ENCODE measurements at places on chromosomes 16 and 17.

DNA sequence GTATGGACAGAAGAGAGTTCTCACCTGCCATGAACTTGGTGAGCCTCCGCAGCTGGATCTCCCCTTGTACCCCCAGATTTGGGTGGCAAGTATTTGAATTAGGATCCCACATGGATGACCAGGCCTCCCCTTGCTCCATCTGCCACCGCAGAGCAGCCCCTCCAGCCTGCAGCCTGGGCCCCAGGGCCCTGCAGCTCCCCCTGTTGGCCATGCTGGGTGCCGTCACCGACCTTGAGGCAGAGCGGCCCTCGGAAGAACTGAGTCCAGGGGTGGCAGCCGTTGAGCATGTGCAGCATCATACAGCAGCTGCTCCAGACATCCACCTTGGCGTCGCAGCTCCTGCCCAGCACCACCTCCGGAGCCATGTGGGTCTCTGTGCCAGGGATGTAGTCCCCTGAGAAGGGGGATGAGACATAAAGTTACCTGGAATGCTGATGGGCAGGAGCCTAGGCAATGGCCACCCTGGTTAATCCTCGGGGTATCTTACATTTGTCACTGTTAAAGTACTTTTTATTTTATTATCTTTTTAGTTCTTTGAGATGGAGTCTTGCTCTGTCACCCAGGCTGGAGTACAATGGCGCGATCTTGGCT is 9.0 kb upstream of the SPATA32 start:
- peak; percentile 37 for DNase-seq

- DNase-seq = no peak
Observed at GRCh38 chr17:83152745-83153611, 73.6 kb downstream of the METRNL start.

DNA sequence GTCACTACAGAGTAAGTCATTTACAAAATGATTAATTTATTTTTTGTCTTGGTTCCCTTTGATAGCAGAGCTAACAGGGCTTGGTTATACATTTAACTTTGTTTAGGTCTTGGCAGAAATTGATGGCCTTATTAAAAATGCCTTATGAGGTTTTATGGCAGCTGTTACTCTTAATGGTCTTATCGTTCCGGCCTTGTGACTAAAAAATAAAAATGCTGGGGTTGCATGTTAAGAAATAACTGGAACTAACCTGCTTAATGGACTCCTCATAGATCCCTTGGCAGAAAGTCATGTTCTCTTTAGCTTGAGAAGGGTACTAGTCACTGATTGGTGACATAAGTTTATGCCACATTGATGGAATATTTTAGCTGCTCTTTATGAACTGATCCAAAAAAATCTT is 18.3 kb downstream of the COX11 start:
- no peak for DNase-seq

- no peak for DNase-seq
Observed at GRCh38 chr17:40122999-40123810, 1.4 kb downstream of the MSL1 start.

DNA sequence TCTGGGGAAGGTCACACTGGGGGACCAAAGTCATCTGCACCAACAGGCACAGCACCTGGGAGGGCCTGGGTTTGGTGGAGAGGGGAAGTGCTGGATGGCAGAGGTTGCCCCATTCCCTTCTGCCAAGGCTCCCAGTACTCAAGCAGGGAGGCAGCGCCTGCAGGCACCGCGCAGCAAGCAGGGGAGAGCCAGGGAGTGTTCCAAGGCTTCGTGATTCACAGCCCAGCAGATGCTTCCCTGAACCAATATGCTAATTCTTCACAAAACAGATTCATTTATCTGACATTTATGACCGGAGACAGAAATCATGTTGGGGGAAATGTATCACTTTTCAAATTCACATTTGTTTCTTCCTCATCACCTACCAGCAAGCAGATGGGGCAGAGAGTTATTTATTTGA is 13.4 kb upstream of the CDH5 start:
- no peak for DNase-seq

DNA sequence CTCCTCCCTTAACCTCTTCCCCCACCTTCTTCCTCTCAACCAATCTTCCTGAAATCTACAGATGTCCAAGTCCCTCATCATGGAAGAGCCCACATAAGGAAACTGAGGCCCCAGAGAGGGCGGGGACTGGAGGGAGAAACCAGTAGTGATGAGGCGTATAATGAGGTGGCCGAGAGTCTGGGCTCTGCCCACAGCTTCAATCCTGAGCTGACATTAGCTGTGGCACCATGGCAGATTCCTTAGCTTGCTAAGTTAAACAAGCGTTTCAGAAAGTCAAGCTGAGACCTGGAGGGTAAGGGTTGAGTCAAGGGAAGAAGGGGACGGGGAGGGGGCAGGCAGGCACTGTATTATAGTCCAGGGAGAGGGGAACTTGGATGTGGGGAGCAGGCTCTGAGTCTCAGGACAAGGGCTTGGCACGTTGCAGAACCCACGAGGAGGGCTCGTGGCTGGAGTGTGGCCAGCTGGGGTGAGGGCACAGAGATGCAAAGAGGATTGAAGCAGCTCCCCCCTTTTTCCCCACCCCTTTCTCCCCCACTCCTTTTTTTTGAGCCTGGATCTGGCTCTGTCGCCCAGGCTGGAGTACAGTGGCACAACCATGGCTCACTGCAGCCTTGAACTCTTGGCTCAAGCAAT is 13.3 kb downstream of the ARHGAP23 start:
- no peak for DNase-seq

DNA sequence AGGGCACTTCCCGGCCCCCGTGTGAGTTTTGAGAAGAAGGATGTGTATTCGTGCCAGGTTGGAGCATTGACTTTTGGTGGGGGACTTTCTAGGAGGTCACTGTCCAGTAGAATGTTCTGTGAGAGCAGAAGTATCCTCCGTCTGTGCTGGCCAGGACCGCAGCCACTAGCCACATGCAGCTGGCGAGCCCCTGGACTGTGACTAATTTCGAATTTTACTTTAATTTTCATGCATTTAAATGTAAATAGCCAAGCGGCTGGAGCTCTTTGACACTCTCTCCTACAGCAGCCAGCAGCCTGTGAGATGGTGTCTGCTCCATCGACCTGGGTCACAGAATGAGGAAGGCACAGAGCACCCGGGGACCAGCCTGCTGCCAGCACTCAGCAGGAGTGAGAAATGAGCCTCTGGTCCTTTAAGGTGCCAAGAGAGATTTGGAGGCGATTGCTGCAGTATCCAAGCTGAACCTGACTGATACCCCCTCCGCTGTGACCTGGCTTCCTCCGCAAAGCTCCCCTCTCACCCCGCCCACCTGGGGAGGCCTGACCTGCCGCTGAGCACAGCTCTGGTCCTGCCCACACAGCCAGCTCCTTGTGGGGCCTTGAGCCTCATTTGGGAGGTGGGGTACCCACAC is 7.8 kb downstream of the ATP2A3 start:
- DNase-seq = no peak

GRCh38 chr17:9002227-9002605 is 19.1 kb upstream of the NTN1 start:
- no peak for DNase-seq

- no peak for DNase-seq
Observed at GRCh38 chr17:40014375-40014980, 762 bp upstream of the CSF3 start.

DNA sequence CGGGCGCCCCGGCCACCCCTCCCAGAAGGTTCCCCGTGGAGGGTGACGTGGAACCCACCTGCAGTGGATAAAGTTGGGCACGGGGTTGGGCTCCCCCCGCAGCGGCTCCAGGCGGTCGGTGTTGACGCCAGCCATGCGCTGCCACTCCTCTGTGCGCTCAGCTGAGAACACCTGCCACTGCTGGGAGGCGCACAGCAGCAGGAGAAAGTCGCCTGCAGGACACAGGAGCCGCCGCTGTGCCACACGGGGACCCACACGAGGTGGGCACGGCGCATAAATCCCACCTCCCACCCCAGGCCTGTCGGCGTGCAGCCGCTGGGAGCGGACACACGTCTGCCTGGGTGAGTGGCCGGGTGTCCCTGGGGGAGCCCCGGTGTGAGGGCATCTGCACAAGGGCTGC is 20.7 kb downstream of the CTU2 start:
- no peak for DNase-seq

GRCh38 chr17:35088881-35089585 is 25.5 kb upstream of the RFFL start:
- peak; percentile 88 for DNase-seq

GRCh38 chr17:29219378-29220047 is 27.1 kb upstream of the CRYBA1 start:
- peak; percentile 66 for DNase-seq

GRCh38 chr17:4968486-4969046 is 949 bp upstream of the SPAG7 start:
- no peak for DNase-seq

DNA sequence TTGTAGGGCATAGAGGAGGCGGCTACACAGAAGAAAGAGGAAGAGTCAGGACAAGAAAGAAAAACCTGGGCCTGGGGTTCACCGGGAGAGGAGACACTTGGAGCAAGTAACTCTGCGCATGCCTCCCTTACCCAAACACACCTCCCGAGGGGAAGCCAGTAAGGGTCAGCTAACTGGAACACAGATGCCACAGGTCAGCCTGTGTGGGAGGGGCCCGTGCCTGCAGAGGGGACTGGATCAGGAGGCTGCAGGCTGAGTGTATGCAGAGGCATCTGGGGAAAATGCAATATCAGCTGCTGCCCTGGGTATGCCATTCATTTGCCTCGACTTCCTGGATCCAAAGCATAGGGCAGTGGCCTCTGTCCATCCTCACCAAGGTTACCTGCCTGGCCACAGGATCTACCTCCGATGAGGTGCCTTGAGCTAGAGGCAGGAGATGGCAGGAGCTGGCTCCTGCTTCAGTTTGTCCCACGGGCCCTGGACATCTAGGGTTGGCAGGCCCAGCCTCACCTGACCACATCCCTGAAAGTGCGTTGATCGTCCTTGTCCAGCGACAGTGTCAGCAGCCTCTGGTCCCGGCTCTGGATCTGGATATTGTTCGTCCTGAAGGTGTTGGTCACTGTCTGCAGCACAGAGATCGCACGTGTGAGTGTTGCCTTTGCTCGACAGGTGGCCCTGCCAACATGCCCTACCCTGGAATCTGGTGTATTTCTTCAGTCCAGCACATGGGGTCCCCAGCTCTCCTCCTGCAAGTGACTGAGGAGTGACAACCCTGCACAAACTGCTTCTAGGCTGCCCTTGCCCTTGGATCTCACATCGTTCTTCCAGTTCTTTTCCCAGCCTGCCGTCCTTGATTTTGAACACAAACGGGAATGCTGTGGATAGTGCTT is 4.6 kb upstream of the MFSD6L start:
- no peak for DNase-seq

- DNase-seq = no peak
Observed at GRCh38 chr16:69482410-69482991, 58.1 kb downstream of the CYB5B start.

GRCh38 chr17:76046064-76046463 is 19.0 kb upstream of the EVPL start:
- no peak for DNase-seq

- DNase-seq = peak; percentile 84
Observed at GRCh38 chr17:40340880-40341807, 23.4 kb downstream of the GJD3 start.

DNA sequence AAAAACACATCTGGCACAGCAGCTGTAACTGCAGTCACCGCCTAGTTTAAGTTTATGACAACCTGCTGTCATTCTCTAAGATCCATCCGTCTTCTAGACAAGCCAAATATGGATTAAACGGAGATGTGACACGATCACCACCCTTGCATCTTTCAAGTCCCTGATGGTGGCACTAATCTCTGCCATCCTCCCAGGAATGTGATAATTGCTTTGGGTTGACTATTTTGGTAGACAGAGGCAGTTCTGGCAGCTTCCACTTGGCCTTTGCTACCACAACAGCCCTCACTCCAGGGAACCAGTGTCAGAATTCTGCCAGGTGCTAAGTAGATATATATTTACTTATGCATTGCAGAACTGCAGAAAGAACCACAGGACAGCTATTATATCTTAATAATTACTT is 81.3 kb downstream of the ADCY9 start:
- no peak for DNase-seq

DNA sequence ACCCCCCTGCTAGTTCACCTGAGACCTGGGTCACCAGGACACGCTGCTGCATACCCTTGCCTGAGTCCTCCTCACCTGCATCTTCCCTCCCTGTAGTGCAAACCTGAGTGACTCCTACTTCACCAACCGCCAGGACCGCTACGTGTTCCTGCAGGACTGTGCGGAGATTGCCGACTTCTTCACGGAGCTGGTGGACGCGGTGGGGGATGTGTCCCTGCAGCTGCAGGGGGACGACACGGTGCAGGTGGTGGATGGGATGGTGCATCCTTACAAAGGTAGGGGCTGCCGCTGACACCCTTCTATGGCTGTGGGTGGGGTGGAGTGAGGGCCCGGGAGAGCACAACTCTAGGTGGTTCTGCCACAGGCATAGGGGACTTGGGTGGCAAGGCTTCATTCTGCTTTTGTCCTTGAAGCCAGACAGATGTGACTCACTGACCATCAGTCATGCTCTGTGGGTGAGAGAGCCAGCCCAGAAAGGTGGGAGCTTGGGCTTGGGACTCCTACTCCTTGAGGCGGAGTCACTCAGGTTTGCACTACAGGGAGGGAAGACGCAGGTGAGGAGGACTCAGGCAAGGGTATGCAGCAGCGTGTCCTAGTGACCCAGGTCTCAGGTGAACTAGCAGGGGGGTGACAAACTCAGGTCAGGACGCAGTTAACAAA is 22.3 kb downstream of the PGS1 start:
- no peak for DNase-seq

DNA sequence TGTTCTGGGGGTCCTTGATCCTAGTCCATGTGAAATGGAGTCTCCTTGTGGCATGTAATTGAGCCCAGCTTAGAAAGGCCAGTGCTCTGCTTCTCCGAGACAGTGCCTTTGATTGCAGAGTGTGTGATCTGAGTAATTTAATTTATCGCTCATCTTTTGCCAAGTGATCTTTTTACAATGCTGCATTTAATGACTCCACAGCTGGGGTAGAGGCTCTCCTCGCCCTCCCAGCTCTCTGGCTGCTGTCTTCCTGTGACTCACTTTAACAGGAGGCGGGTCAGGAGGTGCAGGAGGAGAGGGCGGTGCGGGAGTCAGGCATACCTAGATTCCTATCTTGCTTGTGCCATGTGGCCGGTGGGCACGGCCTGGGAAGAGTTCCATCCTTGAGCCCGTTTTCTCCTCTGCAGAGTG is 113.4 kb upstream of the FOXF1 start:
- DNase-seq = no peak

- DNase-seq = no peak
Observed at GRCh38 chr16:11307639-11308492, 26.7 kb upstream of the PRM1 start.

Measured in CD4-positive, alpha-beta T cell treated with Interleukin-6 at 100 ng/mL for 8 hours (primary cell).